Thoracic aorta (tissue), 2 donors: ENCODE measurements at places on chromosomes 16 and 17. TPM values are rescaled to one million over a fixed set of nuclear protein-coding genes. Genes with fewer than 3 reads are reported as not detected.

DNA sequence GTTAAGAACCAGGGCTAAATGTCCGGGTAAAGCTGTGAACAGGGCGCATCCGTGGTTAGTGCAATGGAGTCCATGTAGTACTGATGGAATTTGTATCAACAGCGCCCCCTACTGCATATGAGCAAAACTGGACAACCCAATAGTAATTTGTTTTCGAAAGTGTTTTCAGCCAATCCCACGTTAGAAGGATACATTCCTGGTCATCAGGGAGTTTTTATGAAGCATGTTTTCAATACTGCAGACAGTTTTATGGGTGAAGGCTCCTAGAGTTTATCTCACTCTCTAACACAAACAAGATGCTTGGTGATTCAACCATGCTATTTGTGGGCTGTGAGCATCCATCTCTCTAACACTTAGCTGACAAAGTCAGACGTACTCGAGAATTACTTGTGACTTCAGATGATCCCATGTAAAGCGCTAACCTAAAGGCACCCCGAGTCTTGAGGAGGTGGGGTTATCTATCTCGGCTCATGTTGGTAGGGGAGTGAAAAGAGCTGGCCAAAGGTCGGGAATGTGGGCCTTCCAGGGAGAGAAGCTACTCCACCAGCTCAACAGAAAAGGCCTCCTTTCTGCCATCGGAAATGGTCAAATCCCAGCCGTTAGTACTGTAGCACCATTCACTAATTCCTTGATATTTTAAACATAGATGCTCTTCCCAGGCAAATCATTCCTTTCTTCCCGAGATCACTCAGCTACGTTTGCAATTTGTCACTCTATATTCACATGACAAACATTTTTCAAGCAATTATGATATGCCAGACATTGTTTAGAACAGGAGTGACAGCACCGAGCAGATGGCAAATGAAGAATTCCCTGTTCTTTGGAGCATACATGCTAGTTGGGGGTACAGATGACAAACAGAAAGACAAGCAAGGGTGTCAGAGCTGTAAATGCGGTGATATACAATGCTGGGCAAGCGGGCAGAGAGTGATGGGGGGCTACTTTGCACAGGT lies 46.9 kb upstream of the HNF1B start:
- H3K4me1 ChIP-seq = no peaks in the 10 kb centered on the region
- no peak for DNase-seq
- no peaks in the 10 kb centered on the region for H3K36me3 ChIP-seq
- no peak overlapping the region for H3K27ac ChIP-seq
- no peaks in the 10 kb centered on the region for H3K27me3 ChIP-seq

- DNase-seq = no peak
- peaks cover 5% of the 10 kb centered on the region for H3K4me1 ChIP-seq
- H3K4me3 ChIP-seq = no peak overlapping the region
- no peaks in the 10 kb centered on the region for H3K36me3 ChIP-seq
Measured at GRCh38 chr17:17351901-17352781, 49.0 kb downstream of the NT5M start.

- no peak for DNase-seq
- peak overlapping the region; percentile 84 for H3K27ac ChIP-seq
- H3K4me1 ChIP-seq = peaks cover 86% of the 10 kb centered on the region
- no peaks in the 10 kb centered on the region for H3K27me3 ChIP-seq
Measured at GRCh38 chr16:79716645-79717332, 116.3 kb upstream of the MAF start.

The CES1 gene
- total RNA-seq = 22.7 TPM

- DNase-seq = no peak
- H3K27ac ChIP-seq = no peak overlapping the region
- no peaks in the 10 kb centered on the region for H3K4me1 ChIP-seq
- no peaks in the 10 kb centered on the region for H3K27me3 ChIP-seq
Measured at GRCh38 chr16:54049591-54050458, 236.8 kb downstream of the IRX3 start.

DNA sequence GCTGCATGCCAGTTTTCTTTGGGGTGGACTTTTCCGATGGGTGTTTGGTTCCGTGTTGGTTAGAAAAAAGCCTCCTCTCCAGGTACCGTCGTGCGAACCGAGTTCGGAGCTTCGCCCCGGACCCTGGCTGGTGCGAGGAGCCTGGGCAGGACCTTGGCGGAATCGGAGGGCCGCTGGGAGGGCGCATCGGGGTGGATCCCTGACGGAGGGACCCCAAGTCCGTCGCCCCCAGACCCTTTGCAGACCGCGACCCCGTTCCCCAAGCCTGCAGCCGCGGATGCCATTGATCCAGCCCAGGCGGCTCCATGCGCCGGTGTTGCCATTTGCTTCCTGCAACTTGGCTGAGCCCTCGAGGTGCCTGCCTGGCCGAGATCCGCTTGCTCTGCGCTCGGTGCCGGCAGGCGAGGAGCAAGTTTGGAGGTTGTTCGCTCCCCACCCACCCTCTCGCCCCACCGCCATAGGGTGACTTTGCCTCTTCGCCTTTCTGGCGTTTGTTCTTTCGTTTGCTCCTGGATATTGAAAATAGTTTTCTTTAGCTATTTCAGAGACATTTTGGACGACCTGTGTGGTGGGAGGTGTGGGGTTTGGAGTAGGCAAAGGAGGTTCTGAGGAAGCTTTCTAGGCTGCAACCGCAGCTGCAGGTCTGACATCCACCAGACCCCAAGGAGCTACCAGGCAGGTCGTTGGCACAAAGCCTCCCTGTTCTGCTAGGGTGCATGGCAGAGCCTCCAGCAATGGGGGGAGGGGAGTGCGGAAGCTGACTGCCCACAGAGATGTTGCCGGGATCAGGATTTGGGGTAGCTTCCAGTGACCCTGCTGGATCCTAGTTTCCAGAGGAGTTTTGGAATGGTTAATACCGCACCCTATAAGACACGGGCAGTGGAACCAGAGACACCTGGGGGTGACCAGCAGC lies 58.2 kb downstream of the RAP1GAP2 start:
- H3K4me1 ChIP-seq = no peaks in the 10 kb centered on the region
- H3K36me3 ChIP-seq = no peaks in the 10 kb centered on the region
- DNase-seq = no peak
- H3K27ac ChIP-seq = no peak overlapping the region

GRCh38 chr17:75468291-75468754 lies 11.9 kb downstream of the TMEM94 start:
- peak overlapping the region; percentile 2 for H3K4me3 ChIP-seq
- H3K36me3 ChIP-seq = peaks cover 7% of the 10 kb centered on the region
- H3K4me1 ChIP-seq = no peaks in the 10 kb centered on the region
- peak overlapping the region; percentile 86 for H3K27ac ChIP-seq

DNA sequence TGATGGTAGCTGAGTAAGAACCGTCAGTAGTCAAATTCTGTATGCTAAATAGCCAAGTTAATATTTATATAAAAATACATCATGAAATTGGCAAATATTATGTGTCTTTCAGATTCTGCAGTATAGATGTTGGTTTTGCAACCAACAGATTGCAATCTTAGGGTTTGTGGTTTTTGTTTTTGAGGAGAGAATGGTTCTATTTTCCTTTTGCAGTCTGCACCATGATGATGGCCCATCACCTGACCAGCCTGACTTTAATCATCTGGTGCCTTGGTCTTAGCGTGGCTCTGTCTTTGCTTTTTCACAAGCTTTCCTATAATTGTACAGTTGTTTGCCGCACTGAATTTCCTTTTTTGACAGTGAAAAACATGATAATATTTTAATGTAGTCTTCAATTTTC lies 50.7 kb downstream of the NUP93 start:
- no peak overlapping the region for H3K4me3 ChIP-seq
- H3K36me3 ChIP-seq = no peaks in the 10 kb centered on the region
- DNase-seq = no peak
- H3K27me3 ChIP-seq = no peaks in the 10 kb centered on the region

The CALB2 gene
- total RNA-seq = not detected

- no peaks in the 10 kb centered on the region for H3K36me3 ChIP-seq
- no peak for DNase-seq
- H3K27me3 ChIP-seq = no peaks in the 10 kb centered on the region
- no peak overlapping the region for H3K4me3 ChIP-seq
- no peak overlapping the region for H3K27ac ChIP-seq
Measured at GRCh38 chr16:27441276-27441675, 39.3 kb downstream of the IL21R start.
